ENCODE measurements at places on chromosomes 3 and 15.

GRCh38 chr3:124826703-124827102 lies 60.5 kb downstream of the ITGB5 start:
- DNase-seq: no peak

DNA sequence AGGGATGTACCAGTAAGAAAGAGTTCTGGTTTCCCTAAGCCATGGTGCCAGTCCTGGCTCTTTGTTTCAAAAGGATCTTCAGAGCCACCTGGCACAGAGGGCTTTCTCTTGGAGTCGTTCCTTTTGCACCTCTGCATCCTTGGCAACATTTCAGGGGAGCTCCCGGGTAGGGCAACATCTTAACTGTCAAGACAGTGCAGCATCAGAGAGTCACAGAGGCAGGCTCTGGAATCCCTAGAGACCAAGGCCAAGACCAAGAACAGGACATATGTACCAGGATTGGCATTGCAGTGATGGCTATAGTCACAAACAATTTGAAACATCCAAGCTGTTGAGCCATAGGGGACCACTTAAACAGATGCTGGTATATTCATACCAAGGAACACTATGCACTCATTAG lies 129.4 kb upstream of the ADPGK start:
- no peak for DNase-seq

DNA sequence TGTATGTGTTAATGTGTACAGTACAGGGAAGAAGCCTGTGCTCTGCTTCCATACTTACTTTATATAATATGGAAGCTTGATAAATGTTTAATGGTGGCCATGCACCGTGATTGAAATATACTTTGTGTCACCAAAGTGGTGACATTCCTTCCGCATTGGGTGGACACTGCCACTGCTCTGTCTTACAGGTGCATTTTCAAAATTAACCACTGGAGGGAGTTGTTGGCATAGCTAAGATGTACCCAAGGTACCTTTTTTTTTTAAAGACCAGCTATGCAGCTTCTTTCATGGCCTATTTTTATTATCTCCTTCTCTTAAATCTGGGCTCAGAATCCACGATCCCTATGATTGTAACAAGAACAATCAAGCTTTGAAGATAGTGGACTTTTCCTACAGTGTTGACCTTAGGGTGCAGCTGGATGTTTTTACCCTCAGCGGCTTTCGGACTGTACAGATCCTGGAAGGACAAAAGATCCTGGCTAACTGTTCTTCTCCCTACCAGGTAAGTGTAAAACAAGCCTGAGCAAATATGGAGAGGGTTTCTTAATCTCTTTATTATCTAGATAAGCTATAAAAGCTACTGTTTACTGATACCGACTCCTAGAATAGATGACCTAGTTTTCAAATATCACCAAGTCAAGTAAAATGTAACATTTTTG lies 21.6 kb upstream of the PAK6 start:
- DNase-seq: no peak

DNA sequence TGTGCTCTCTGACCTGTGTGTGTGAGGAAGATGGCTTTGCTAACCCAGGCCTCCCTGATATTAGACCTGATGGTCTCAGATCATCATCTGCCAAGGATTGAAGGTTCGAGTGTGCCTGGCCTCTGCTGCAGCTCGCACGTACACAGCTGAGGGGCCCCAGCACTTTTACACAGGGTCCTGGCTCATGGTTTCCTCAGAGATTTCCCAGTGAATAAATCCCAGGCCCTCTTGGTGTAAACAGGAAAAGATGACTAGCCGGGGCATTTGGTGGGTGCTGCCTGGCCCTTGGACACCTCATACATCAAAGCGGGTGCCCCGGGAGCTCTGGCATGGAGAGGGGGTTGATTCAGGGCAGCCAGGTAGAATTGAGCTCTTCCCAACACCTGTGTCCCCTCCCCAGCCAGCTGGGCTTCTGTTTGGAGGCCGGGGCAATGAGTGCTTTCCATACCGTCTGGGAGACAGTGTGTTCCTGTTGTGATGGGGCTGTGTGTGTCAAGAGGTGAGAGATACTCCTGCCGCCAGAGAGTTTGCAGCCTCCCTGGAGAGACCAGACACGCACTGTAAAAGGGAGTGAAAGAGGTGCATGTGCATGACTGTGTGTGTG lies 72.5 kb upstream of the TLE3 start:
- DNase-seq: no peak

GRCh38 chr3:119322021-119322834 lies 28.0 kb downstream of the ARHGAP31 start:
- no peak for DNase-seq

- DNase-seq: no peak
Measured at GRCh38 chr3:114674036-114674435, 380.2 kb downstream of the TIGIT start.

DNA sequence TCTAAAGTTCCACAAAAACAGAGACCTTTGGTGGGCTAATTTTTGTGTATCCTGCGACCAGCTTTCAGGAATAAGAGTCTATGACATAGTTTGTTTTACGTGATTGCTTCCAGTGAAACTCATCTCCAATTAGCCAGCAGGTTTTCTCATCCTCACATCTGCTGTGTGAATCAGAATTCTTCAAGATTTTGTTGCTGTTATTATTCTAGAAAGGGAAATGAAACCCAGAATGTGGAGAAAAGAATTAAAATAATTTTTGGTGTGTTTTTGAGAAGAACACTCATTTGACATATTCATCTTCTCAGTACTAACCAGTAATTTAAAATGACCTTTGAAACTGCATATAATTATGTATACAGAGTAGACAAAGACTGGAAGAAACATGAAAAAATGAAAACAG lies 175.9 kb downstream of the USP13 start:
- DNase-seq: no peak

DNA sequence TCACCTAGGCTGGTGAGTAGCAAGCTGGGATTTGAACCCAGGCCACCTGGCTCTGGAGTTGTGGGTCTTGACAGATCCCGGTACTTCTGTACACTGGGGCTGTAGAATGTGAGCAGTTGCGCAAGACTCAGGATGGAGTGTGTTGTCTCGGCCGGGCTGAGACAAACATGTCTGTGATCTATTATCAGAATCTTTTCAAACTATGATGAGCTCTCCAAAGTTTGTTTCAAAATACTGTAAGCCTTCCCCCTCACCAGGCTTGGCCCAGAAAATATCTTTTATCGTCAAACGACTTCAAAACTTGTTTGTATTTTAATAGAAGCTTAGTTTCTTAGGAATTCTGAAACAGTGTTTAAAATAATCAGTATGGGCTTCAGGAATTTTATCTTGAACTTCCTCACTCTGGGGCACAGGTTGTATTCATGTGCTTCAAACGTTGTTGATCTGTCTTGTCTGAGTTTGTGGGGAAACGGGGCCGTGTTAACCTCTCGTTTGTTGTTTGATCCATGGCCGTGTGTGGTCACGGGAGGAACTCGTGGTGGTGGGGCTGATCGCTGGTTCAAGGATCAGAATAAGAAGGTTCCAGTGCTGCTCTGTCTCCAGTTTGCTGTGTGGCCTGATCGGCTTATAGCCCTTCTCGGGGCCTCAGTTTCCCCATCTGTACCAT lies 40.3 kb upstream of the TFRC start:
- DNase-seq: no peak

DNA sequence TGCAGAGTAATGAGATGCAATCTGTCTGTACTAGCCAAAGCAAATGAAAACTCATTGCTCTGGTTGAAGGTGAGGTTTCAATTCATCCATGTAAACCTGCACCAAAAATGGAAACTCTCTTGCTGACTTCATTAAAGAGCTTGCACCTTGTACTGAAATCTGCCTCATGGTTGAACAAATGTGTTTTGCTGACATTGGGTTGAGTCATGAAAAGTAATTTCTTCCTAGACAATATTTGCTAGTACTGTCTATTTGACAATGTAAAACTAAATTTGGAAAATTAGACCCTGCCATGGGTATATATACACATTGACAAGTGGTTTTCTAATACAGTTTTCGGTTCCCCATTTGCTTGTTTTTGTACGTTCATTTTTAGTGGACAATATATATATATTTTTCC lies 33.3 kb downstream of the RYR3 start:
- no peak for DNase-seq

GRCh38 chr3:69494185-69494584 lies 108.3 kb upstream of the FRMD4B start:
- DNase-seq: no peak

DNA sequence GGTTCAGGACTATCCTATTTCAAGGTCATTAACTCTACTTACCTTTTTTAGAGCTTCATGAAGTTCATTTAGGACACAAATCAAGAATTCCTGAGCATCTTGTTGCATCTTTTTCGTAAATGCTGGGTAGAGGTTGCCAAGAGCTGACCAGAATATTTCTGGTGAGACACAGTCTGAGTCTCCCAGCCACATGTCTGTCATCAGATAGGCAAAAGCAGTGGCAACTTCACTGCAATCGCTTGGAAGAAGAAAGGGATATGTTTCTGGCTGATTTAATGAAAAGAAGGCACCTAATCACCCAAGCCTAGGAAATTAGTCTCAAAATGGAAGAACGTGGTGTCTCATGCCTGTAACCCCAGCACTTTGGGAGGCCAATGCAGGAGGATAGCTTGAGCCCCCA lies 2.9 kb downstream of the USP50 start:
- DNase-seq: no peak

GRCh38 chr15:59873644-59874272 lies 130.4 kb upstream of the FOXB1 start:
- DNase-seq: no peak

GRCh38 chr3:66808891-66809594 lies 189.1 kb upstream of the KBTBD8 start:
- no peak for DNase-seq

- DNase-seq: no peak
Measured at GRCh38 chr3:170848292-170848917, 21.6 kb downstream of the RPL22L1 start.

DNA sequence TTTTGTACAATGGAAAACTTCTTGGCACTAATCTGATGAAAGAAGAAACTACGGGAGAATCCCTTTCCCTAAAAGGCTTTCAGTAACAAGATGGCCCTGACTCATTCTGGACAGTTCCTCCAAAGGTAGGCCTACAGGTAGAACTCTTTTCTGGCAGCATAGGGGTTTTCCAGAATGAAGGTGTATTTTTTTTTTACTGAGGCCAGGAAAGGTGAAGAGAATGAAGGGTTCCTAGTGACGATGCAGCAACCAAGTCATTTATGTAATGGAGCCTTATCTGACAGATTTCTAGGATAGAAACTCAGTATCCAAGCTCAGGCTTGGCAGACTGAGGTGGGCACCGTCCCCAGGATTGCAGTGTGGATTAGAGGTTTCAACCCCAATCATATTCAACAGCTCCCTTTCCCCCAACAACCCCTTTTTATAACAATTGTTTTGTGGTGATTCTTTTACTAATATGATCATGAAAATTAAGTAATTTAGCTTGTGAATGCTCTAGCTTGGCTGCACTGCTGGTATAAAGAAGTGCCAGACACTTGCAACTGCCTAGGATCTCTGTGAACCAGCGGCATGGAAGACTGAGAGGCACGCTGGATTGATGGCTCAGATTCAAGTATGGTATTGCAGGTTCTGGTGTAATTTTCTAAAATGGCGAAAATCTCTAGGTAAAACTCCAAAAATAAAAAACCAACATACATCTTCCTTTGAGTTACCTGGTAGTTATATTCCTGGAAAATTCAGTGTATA lies 8.7 kb upstream of the TRIM69 start:
- no peak for DNase-seq

DNA sequence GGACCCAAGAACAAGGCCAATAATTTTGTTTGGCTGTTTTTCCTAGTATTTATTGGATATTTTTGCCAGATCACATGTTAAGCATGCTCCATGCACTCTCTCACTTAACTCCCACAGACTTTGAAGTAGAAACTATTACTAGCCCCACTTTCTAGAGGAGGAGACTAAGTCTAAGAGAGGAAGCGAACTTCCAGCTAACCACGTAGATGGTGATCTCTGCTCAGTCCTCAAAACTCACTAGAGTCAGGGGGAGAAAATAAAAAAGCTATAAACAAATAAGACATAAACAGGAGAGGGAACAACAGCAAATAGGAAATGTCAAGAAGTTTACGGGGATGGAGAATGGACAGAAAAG lies 481.0 kb upstream of the PROK2 start:
- no peak for DNase-seq

DNA sequence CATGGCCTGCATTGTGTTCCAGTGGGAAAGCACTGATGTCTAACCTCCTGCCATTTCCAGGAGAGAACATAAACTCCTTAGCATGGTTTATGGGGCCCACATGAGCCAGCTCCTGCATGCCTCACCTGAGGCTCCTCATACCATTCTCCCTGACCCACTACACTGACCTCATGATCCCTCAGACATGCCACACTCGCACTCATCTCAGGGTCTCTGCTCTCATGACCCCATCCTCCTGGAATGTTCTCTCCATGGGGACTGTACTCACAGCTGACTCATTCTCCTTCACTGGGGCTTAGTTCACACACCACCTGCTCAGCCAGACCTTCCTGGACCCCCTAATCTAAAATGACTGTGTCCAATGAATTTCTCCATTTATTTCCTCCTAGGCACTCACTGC lies 4.0 kb upstream of the LMCD1 start:
- no peak for DNase-seq

- no peak for DNase-seq
Measured at GRCh38 chr15:33182278-33182905, 12.1 kb downstream of the FMN1 start.

- DNase-seq: no peak
Measured at GRCh38 chr15:46127361-46127874, 492.6 kb downstream of the SQOR start.

DNA sequence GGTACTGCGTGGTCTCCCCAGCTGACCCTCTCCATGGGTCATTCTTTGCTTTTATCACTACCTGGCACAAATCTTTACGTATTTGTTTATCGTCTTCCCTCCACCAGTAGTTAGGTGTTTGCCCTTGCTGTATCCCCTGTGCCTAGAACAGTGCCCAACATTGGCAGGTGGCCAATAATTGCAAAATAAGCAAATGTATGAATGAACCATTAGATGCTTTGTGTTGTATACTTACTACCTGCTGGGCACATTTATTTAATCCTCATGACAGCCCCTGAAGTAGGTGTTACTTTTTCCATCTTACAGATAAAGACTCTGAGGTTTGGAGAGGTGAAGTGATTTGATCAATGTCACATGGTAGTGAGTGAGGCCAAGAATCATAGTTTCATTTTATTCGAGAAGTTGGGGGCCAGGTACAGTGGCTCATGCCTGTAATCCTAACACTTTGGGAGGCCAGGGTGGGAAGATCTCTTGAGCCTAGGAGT lies 2.0 kb upstream of the TWF2 start:
- DNase-seq: no peak

- DNase-seq: no peak
Measured at GRCh38 chr15:44633603-44634002, 29.9 kb downstream of the SPG11 start.

DNA sequence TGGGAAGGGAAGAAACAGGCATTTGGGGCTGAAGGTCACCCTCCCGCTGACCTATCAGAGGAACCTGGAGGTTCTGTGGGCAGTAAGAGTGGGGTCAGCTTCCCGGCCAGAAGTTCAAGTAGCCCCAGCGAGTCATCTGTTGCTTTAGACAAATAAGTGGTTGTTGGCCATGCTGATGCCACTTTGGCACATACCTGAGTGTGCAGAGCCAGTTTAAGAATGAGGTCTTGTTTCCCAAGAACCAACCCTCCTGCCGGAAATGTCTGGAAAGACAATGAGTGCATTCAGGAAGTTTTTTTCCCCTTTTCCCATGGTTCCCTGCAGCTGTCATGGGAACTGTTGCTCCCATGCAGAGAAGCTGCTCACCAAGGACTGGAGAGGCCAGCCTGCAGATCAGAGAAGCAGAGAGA lies 166.7 kb downstream of the ZNF621 start:
- DNase-seq: no peak
